ENCODE measurements at places on chromosomes 5 and 9. TPM values are rescaled to one million over a fixed set of nuclear protein-coding genes. Genes with fewer than 3 reads are reported as not detected.

The CDKN2B gene
- total RNA-seq, result not detected

- no peak overlapping the region for H3K27ac ChIP-seq
- no peak for DNase-seq
- H3K27me3 ChIP-seq, result peaks cover 4% of the 10 kb centered on the region
- H3K4me1 ChIP-seq, result no peaks in the 10 kb centered on the region
- H3K4me3 ChIP-seq, result no peak overlapping the region
- no peaks in the 10 kb centered on the region for H3K36me3 ChIP-seq
These were observed 41.3 kb downstream of the IRX2 start for GRCh38 chr5:2709976-2710689.

DNA sequence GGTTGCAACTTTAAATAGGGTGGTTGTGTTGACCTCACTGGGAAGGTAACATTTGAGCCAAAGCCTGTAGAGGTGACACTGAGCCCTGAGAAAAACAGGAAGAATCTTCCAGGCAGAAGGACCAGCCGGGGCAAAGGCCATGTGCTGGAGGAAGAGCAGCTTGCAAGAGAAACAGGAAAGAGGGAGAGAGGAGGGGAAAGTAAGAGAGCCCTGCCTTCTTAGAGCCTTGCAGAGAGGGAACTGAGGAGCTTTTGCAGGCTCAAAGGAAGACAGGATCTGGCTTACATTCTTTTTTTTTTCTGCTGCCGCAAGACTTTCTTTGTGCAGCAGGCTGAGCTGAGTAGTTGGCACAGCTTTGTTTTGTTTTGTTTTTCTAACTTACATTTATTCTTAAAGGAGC lies 17.4 kb downstream of the C9orf153 start:
- no peaks in the 10 kb centered on the region for H3K36me3 ChIP-seq
- no peak overlapping the region for H3K27ac ChIP-seq
- H3K27me3 ChIP-seq, result no peaks in the 10 kb centered on the region
- no peak overlapping the region for H3K4me3 ChIP-seq
- H3K4me1 ChIP-seq, result peaks cover 4% of the 10 kb centered on the region

GRCh38 chr5:95684361-95684760 lies 1.6 kb upstream of the SPATA9 start:
- H3K4me1 ChIP-seq, result no peaks in the 10 kb centered on the region
- H3K4me3 ChIP-seq, result no peak overlapping the region
- peaks cover 14% of the 10 kb centered on the region for H3K27me3 ChIP-seq
- H3K36me3 ChIP-seq, result no peaks in the 10 kb centered on the region
- DNase-seq, result no peak

The ENTREP1 gene
- total RNA-seq, result not detected

GRCh38 chr9:105232207-105232606 lies 12.2 kb upstream of the SLC44A1 start:
- no peak overlapping the region for H3K27ac ChIP-seq
- DNase-seq, result no peak
- no peaks in the 10 kb centered on the region for H3K4me1 ChIP-seq
- H3K27me3 ChIP-seq, result no peaks in the 10 kb centered on the region
- H3K4me3 ChIP-seq, result no peak overlapping the region

DNA sequence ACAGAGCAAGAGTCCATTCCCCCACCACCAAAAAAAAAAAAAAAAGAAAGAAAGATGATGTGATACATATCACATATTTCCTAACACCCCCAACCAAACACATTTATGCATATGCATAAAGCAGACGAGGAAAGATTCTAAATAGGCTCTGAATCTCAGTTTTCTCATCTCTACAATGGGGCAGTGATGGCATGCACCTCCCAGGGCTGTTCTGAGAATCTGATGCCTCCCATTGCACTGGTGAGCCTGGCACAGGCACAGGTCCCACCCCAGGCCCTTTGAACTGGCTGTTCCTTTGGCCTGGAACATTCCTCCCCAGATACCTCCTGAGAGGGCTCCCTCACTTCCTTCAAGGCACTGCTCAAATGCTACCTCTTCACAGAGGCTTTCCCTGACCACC lies 116.5 kb downstream of the C9orf50 start:
- no peak overlapping the region for H3K27ac ChIP-seq
- H3K4me1 ChIP-seq, result peaks cover 5% of the 10 kb centered on the region
- H3K36me3 ChIP-seq, result peaks cover 5% of the 10 kb centered on the region
- no peak overlapping the region for H3K4me3 ChIP-seq
- no peak for DNase-seq

GRCh38 chr5:56725711-56726411 lies 89.5 kb upstream of the MAP3K1 start:
- no peak overlapping the region for H3K27ac ChIP-seq
- DNase-seq, result no peak
- peaks cover 8% of the 10 kb centered on the region for H3K4me1 ChIP-seq
- peaks cover 4% of the 10 kb centered on the region for H3K27me3 ChIP-seq
- H3K4me3 ChIP-seq, result no peak overlapping the region

The FAF2 gene
- 38.6 TPM for total RNA-seq

DNA sequence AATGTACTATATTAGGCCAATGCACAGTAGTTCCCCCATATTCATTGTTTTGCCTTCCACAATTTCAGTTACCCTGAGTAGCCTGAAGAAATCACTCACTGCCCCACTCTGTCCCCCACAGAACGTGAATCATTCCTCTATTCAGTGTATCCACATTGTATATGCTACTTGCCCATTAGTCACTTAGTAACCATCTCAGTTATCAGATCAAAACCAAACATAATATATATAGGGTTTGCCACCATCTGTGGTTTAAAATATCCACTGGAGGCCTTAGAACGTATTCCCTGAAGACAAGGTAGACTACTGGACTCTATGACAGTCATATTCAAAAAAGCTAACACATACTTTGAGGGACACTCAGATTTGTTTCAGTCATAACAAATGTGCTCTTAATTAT lies 465.7 kb upstream of the RGMB start:
- no peak for DNase-seq
- H3K27ac ChIP-seq, result no peak overlapping the region
- H3K4me1 ChIP-seq, result peaks cover 6% of the 10 kb centered on the region
- H3K27me3 ChIP-seq, result peaks cover 7% of the 10 kb centered on the region
- H3K36me3 ChIP-seq, result no peaks in the 10 kb centered on the region

DNA sequence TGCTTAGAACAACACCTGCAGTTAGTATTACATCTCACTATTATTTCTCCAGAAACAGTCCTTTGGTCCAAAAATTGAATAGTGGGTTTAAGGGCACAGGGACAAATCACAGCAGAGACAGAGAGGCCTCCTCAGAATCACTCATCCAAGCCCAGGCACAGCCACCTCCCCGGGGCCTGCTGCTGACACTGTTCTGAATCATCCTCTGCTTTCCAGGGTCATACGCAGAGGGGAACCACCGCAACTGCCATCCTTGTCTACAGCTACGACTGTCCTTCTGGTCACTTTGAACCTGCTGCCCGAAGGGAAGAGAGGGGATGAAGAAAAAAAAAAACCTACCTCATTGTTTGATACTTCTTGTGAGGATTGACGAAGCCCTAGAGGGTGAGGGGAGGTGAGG lies 35.3 kb upstream of the MAN2A1 start:
- no peaks in the 10 kb centered on the region for H3K36me3 ChIP-seq
- no peak overlapping the region for H3K27ac ChIP-seq
- H3K4me3 ChIP-seq, result no peak overlapping the region
- peaks cover 18% of the 10 kb centered on the region for H3K27me3 ChIP-seq
- no peak for DNase-seq
- peaks cover 24% of the 10 kb centered on the region for H3K4me1 ChIP-seq
